Liver (tissue), 10 donors: ENCODE measurements at places on chromosomes 2 and 18. TPM values are rescaled to one million over a fixed set of nuclear protein-coding genes. Genes with fewer than 3 reads are reported as not detected.
A peak's percentile ranks its signal among the peaks of the same experiment; 100 is the strongest.

DNA sequence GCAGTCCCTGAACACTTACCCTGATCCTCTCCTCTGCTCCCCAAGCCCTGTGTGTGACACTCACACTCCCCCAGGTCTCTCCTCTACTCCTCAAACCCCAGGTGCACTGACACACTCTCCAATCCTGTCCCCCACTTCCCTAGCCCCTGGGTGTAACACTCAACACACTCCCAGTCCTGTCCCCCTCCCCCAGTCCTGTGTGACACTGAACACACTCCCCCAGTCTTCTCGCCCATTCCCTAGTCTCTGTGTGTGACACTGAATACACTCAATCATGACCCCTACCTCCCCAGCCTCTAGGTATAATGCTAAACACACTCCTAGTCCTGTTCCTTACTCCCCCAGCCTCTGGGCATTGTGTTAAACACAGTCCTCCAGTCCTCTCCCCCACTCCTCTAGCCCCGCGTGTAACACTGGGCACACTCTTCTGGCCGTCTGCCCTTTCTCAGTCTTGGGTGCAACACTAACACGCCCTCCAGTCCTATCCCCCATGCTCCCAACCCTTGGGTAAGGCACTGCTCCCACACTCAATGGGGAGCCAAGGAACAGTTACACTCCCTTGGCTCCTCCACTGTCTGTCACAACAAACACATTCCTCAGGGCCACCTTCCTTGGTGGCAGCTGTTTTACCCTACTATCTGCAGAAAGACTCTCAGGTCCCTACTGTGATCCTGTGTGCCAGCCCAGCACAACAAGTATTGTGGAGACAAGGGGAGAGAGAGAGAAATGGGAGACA lies 82.5 kb upstream of the PKDCC start:
- H3K4me3 ChIP-seq = no peak overlapping the region
- H3K36me3 ChIP-seq = no peaks in the 10 kb centered on the region
- no peak for DNase-seq
- no peaks in the 10 kb centered on the region for H3K4me1 ChIP-seq
- H3K27ac ChIP-seq = peak overlapping the region; percentile 56

DNA sequence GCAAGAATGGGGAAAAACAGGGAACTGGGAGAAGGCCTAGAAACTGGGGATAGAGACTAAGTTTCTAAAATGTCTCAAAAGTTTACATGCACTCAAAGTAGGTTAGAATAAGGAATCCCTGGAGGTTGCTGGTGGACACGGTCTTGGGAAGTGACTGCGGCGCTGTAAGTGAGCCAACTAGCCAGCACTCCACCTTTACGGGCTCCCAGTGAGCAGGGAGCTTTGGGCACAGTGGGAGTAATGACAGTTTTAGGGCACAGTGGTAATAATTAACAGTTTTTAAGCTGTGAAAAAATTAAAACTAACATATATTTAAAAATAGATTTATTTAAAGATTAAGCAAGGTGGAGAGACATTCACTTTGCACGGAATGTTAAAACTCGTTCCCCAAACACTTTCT lies 20.9 kb upstream of the CD302 start:
- H3K36me3 ChIP-seq = no peaks in the 10 kb centered on the region
- H3K27ac ChIP-seq = no peak overlapping the region
- no peak overlapping the region for H3K4me3 ChIP-seq
- H3K27me3 ChIP-seq = no peaks in the 10 kb centered on the region
- no peak for DNase-seq

DNA sequence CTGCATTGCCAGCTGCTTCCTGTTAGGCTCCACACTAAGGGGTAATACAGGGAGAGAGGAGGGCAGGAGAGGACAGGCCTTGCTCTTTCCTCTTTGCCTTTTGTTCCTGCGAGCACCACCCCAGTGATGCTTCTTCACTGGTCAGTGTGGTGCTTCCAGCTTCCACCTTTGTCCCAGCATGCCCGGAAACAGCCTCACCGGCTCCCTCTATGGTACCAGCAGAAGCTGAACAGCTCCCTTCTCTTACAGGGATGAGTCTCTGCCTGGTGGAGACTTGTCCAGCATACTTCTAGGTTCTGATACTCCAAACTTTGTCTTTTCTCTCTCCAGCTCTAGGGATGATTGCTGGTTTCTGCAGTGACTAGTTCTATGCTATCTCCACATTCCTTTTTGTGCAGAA lies 413.3 kb downstream of the TSN start:
- H3K4me1 ChIP-seq = no peaks in the 10 kb centered on the region
- no peak for DNase-seq
- no peak overlapping the region for H3K27ac ChIP-seq
- H3K27me3 ChIP-seq = no peaks in the 10 kb centered on the region

GRCh38 chr2:207290833-207291624 lies 125.3 kb upstream of the KLF7 start:
- H3K36me3 ChIP-seq = no peaks in the 10 kb centered on the region
- no peaks in the 10 kb centered on the region for H3K4me1 ChIP-seq
- no peak overlapping the region for H3K4me3 ChIP-seq
- no peak overlapping the region for H3K27ac ChIP-seq

- no peak overlapping the region for H3K4me3 ChIP-seq
- no peak for DNase-seq
- no peaks in the 10 kb centered on the region for H3K27me3 ChIP-seq
- no peak overlapping the region for H3K27ac ChIP-seq
- H3K4me1 ChIP-seq = peaks cover 23% of the 10 kb centered on the region
These were observed 6.2 kb downstream of the MBD2 start for GRCh38 chr18:54218299-54218698.

Gene UPP2
- 9.0 TPM for polyA plus RNA-seq

Gene AKAIN1
- 0.31 TPM for polyA plus RNA-seq

Gene BOK
- polyA plus RNA-seq = 57.5 TPM
